ENCODE measurements at places on chromosomes 5 and 9. TPM values are rescaled to one million over a fixed set of nuclear protein-coding genes. Genes with fewer than 3 reads are reported as not detected.

- peak overlapping the region; percentile 57 for H3K4me3 ChIP-seq
- DNase-seq = peak; percentile 35
- H3K36me3 ChIP-seq = peaks cover 7% of the 10 kb centered on the region
- no peaks in the 10 kb centered on the region for H3K27me3 ChIP-seq
Measured at GRCh38 chr9:137278061-137278701, 655 bp downstream of the TOR4A start.

GRCh38 chr9:86282979-86283535 is 719 bp upstream of the ISCA1 start:
- peak overlapping the region; percentile 96 for H3K27ac ChIP-seq
- H3K4me1 ChIP-seq = peaks cover 40% of the 10 kb centered on the region
- H3K36me3 ChIP-seq = peaks cover 11% of the 10 kb centered on the region
- H3K4me3 ChIP-seq = peak overlapping the region; percentile 83
- H3K27me3 ChIP-seq = no peaks in the 10 kb centered on the region

The KIF4B gene
- not detected for polyA plus RNA-seq

GRCh38 chr5:106489004-106489403 is 1181.7 kb downstream of the EFNA5 start:
- H3K4me3 ChIP-seq = no peak overlapping the region
- no peaks in the 10 kb centered on the region for H3K27me3 ChIP-seq
- DNase-seq = no peak
- no peaks in the 10 kb centered on the region for H3K4me1 ChIP-seq
- H3K27ac ChIP-seq = no peak overlapping the region
- no peaks in the 10 kb centered on the region for H3K36me3 ChIP-seq

The SLC22A4 gene
- 0.51 TPM for polyA plus RNA-seq

DNA sequence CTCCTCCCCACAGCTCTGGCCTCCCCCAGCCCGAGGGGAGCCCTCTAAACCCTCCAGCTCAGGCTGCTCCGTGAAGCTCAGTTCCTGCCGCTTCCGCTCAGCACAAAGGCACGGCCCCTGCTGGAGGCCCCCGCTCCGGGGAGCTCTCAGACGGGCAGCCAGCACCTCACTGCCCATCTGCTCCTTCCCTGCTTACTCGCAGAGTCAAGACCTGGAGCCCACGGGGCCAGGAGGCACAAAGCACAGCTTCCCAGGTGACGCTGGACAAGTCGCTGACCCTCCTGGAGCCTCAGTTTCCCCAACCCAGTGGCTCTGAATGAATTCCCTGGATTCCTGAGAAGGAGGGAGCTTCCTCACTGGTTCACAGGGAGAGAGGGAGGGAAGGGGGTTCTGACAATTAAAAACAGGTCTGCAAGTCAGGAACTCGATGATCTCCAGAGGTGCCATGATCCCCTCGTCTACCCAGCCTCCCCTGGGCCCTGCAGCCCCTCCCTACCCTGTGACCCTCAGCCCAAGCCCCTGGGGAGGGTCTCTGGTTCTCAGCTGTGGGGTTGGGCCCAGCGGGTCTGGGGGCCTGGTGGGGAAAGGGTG is 36.2 kb downstream of the VAV2 start:
- H3K36me3 ChIP-seq = no peaks in the 10 kb centered on the region
- H3K27me3 ChIP-seq = no peaks in the 10 kb centered on the region
- peak overlapping the region; percentile 27 for H3K4me3 ChIP-seq
- no peak for DNase-seq
- peaks cover 35% of the 10 kb centered on the region for H3K4me1 ChIP-seq

GRCh38 chr5:87560528-87560927 is 147.8 kb upstream of the CCNH start:
- no peaks in the 10 kb centered on the region for H3K4me1 ChIP-seq
- no peak overlapping the region for H3K27ac ChIP-seq
- H3K4me3 ChIP-seq = no peak overlapping the region
- no peaks in the 10 kb centered on the region for H3K27me3 ChIP-seq

- H3K36me3 ChIP-seq = no peaks in the 10 kb centered on the region
- peaks cover 20% of the 10 kb centered on the region for H3K4me1 ChIP-seq
- H3K27me3 ChIP-seq = no peaks in the 10 kb centered on the region
Measured at GRCh38 chr5:72518001-72518683, 10.9 kb upstream of the ZNF366 start.

DNA sequence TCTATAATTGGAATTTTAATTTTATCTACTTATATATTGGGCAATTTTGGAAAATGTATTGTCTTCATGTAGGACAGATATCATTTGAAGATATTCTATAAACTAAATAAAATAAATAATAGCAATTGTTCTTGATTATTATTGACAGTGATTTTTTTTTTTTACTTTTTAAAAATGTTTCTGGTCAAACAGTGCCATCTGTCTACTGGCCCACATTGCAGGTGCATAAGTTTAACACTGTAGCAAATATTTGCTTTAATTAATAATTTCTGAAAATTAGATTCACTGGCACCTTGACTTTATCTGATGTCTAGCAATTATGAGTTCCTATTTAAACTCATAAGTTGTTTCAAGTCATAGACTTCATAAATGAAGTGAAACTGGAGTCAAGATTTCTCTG is 41.1 kb upstream of the ISOC1 start:
- no peak overlapping the region for H3K4me3 ChIP-seq
- DNase-seq = no peak
- H3K27me3 ChIP-seq = no peaks in the 10 kb centered on the region
- H3K27ac ChIP-seq = no peak overlapping the region
- peaks cover 7% of the 10 kb centered on the region for H3K4me1 ChIP-seq

GRCh38 chr5:139845846-139846681 is 50.5 kb downstream of the PSD2 start:
- no peak overlapping the region for H3K27ac ChIP-seq
- peak; percentile 35 for DNase-seq
- H3K4me3 ChIP-seq = no peak overlapping the region

The AGXT2 gene
- not detected for polyA plus RNA-seq

The SNCB gene
- polyA plus RNA-seq = not detected

DNA sequence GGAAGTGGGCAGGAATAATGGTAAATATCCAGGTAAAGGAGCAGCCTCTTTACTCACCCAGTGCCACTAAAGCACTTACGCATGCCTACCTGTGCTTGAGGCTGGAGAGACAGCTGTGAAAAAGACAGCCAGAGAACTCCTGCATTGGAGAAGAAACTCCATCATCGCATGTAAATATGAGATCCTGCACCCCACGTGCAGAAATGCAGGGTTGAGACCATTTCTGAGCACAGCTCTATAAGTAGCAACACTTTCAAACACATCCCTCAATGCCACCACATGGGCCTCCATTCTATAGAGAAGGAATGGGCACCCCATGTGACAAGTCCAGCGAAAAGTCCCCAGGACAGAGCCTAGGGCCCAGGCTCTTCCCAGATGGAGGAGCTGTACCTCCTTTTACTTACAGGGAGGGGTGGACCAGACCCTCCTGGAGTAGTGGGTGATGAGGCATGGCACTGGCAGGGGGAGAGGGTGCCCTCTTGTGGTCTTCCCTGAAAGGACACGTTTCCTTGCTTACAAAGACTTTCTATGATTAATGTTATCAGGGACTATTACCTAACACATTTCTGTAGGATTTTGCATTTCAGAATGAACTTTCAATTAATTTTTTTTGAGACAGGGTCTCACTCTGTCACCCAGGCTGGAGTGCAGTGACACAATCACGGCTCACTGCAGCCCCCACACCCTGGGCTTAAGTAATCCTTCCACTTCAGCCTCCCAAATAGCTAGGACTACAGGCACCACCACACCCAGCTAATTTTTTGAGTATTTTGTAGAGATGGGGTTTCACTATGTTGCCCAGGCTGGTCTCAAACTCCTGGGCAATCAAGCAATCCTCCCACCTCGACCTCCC is 55.3 kb upstream of the IL17B start:
- H3K27me3 ChIP-seq = no peaks in the 10 kb centered on the region
- peak overlapping the region; percentile 8 for H3K27ac ChIP-seq
- H3K36me3 ChIP-seq = peaks cover 13% of the 10 kb centered on the region
- H3K4me1 ChIP-seq = peaks cover 17% of the 10 kb centered on the region
- H3K4me3 ChIP-seq = no peak overlapping the region

GRCh38 chr5:161387121-161387520 is 159.4 kb downstream of the GABRB2 start:
- H3K27ac ChIP-seq = no peak overlapping the region
- H3K36me3 ChIP-seq = no peaks in the 10 kb centered on the region
- H3K4me3 ChIP-seq = no peak overlapping the region
- no peaks in the 10 kb centered on the region for H3K27me3 ChIP-seq

The HTR1A gene
- not detected for polyA plus RNA-seq

DNA sequence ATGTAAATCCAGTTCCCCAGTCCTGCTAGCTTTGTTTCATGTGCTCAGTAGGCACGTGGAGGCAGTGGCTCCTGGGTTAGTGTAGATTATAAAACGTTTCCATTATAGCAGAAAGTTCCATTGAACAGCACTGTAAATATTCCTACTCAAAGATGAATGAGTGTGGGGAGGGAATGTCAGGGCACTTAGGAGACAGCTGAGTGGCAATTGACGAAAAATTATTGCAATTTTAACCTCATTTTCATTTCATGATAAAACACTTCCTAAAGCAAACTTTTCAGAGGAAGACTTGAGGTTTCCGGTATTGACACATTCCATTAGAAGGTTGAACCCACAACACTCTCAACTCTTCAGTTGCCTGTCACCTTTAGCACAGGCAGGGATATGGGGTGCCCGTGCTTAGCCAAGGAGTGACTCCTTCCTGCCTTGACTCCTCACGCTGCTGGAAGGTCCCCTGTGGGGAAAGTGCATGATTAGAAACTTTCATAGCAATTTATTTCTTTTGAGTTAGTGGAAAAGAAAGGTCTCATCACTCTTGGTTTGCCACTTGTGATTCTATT is 41.2 kb downstream of the SLC46A2 start:
- H3K36me3 ChIP-seq = peaks cover 37% of the 10 kb centered on the region
- H3K27ac ChIP-seq = no peak overlapping the region
- no peak for DNase-seq
- H3K4me3 ChIP-seq = no peak overlapping the region
- H3K27me3 ChIP-seq = no peaks in the 10 kb centered on the region

GRCh38 chr5:8473827-8474568 is 605.0 kb downstream of the MTRR start:
- no peak overlapping the region for H3K4me3 ChIP-seq
- DNase-seq = no peak
- no peak overlapping the region for H3K27ac ChIP-seq
- no peaks in the 10 kb centered on the region for H3K27me3 ChIP-seq
- H3K36me3 ChIP-seq = no peaks in the 10 kb centered on the region

The TMEM171 gene
- polyA plus RNA-seq = not detected

- no peaks in the 10 kb centered on the region for H3K27me3 ChIP-seq
- no peaks in the 10 kb centered on the region for H3K4me1 ChIP-seq
- no peaks in the 10 kb centered on the region for H3K36me3 ChIP-seq
Measured at GRCh38 chr9:70529377-70529776, 114.9 kb upstream of the KLF9 start.

The PCDHGA3 gene
- 7.5 TPM for polyA plus RNA-seq

GRCh38 chr5:66963559-66963971 is 233.0 kb downstream of the CD180 start:
- peaks cover 49% of the 10 kb centered on the region for H3K4me1 ChIP-seq
- H3K27ac ChIP-seq = peak overlapping the region; percentile 78
- no peak overlapping the region for H3K4me3 ChIP-seq
- peak; percentile 17 for DNase-seq

The LCP2 gene
- polyA plus RNA-seq = 2.7 TPM

The CCDC192 gene
- not detected for polyA plus RNA-seq

DNA sequence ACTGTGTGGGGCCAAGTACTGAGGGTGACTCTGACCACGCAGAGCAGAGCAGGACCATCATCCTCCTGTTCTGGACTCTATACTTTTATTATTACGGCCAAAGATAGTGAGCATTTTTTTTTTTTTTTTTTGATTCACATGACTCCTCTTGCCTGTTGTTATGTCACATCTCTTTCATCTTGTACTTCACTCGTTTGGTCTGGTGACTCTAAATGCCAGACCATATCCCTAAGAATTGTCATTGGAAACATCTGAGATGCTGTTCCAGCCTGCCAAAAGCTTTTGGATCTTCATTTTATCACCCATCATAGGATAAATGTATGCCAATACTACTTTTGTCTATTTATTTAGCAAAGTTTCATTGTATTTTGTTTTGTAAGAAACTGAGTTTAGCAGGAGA is 168.2 kb upstream of the RAI14 start:
- no peak for DNase-seq
- H3K4me3 ChIP-seq = no peak overlapping the region
- no peaks in the 10 kb centered on the region for H3K27me3 ChIP-seq
- no peaks in the 10 kb centered on the region for H3K4me1 ChIP-seq

- H3K4me3 ChIP-seq = no peak overlapping the region
- no peaks in the 10 kb centered on the region for H3K27me3 ChIP-seq
- DNase-seq = no peak
Measured at GRCh38 chr9:115194216-115194615, 76.3 kb upstream of the TNC start.

DNA sequence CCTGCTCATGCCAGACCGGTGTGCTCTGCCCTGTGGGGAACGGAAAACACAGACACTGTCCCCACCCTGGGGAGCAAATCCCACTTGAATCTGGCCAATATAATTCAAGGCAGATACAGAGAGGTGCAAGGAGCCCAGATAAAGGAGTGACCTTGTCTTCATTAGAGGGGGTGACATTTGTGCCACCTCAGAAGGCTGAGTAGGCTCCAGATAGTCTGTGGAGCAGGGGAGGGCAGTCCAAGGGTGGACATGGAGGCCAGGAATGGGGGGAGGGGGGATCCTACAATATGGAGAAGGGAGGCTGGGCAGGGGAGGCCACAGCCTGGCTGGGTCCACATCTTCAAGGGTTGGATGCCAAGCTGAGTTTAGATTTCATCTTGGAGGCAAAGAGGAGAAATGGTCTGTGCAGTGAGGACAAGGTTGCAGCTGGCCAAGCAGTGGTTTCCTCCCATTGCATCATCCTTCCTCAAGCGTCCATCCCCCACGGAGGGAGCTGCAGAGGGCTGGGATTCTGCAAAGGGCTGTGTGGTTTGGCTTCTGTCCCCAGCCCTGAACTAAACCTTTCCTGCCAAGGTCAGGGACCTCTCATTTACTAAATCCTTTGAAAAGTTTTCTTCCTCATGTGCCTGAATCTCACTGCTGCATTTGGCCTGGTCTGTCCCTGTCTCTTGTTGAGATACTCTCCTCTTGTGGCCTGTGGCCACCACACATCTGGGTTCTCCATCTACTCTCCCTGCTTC is 60.1 kb downstream of the GALNT12 start:
- no peaks in the 10 kb centered on the region for H3K27me3 ChIP-seq
- DNase-seq = peak; percentile 73
- no peak overlapping the region for H3K4me3 ChIP-seq
- H3K27ac ChIP-seq = peak overlapping the region; percentile 90

- no peak for DNase-seq
- H3K4me3 ChIP-seq = no peak overlapping the region
- peak overlapping the region; percentile 21 for H3K27ac ChIP-seq
- no peaks in the 10 kb centered on the region for H3K27me3 ChIP-seq
- peaks cover 59% of the 10 kb centered on the region for H3K4me1 ChIP-seq
Measured at GRCh38 chr9:131639769-131640437, 94.6 kb downstream of the PRRT1B start.

All from heart right ventricle (tissue), 16 donors.